ENCODE measurements at places on chromosomes 5 and 9.

GRCh38 chr9:135693265-135693664 lies 6.0 kb downstream of the SOHLH1 start:
- no peak for DNase-seq

DNA sequence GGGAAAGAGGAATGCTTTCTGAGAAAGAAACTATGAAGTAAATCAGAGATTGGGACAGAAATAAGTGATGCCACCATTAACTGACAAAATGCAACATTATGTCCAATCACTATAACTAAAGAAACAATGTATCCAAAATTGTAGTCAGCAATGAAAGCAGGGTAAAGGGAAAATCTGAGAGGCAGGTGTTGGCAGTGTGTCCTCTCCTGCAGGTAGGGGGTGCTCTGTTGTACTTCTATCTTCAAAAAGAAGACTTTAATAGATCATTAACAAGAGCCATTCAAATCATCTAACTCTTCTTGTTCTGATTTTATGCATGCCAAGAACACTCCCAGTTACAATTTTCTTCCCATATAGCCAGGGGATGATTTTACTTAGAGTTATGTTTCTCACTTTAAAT lies 1275.7 kb downstream of the PTPRD start:
- DNase-seq = peak; percentile 22

- no peak for DNase-seq
Measured at GRCh38 chr9:22138956-22139660, 130.0 kb upstream of the CDKN2B start.

DNA sequence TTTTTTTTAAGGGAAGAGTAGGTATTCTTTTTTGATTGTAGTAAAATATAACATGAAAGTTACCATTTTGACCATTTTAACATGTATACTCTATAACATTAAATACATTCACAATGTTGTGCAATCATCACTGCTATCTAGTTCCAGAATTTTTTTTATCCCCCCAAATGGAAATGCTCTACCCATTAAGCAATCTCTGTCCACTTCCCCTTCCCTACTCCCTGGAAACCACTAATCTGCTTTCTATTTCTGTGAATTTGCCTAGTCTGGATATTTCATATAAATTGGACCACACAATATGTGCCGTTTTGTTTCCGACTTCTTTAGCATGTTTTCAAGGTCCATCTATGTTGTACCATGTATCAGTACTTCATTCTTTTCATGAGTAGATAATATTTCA lies 429.5 kb downstream of the TLE1 start:
- DNase-seq = no peak

DNA sequence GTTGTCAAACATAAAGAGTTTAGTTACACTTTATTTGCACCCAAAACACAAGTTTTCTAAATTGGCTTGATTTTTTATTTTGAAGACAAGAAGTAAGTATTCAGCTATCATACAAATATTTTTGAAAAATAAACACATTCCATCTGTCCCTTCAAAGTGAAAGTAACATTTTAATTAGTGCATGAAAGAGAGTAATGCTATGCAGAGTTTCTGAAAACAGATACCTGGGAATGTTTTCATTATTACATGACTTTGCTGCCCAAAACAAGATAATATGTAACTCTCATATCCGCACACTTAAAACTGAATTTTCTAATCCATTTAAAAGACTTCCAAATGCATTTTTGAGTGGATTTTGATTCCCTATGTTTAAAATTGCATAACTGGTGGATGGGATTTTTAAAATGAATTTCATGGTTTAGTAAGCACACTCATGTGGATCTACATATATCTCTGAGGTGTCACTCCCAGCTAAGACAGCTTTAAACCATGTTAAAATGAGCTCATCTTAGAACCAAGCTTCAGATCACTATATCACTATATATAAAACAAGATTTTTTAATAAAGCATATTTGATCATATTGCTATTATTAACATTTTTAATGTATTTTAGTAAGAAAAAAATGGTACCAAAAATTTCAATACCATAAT lies 127.5 kb downstream of the ATPSCKMT start:
- no peak for DNase-seq

DNA sequence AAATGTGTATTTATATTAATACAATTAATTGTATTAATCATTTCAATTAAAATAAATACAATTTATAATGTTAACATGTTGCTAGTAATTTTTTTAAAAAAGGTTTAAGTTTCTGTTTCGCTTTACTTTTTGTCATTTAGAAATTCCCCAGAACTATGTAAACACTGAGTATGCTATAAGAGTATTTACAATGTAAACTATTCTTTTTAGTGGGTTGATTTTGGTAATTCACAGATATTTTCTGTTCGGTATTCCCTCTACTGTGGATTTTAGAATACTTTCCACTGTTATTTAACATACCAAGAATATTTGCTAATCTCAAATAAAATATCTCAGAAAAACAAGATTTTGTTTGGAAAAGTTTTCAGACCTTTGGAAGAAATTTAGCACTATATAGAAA lies 1564.4 kb downstream of the EFNA5 start:
- peak; percentile 31 for DNase-seq

GRCh38 chr9:121784731-121785411 lies 133.4 kb downstream of the DAB2IP start:
- DNase-seq = no peak

DNA sequence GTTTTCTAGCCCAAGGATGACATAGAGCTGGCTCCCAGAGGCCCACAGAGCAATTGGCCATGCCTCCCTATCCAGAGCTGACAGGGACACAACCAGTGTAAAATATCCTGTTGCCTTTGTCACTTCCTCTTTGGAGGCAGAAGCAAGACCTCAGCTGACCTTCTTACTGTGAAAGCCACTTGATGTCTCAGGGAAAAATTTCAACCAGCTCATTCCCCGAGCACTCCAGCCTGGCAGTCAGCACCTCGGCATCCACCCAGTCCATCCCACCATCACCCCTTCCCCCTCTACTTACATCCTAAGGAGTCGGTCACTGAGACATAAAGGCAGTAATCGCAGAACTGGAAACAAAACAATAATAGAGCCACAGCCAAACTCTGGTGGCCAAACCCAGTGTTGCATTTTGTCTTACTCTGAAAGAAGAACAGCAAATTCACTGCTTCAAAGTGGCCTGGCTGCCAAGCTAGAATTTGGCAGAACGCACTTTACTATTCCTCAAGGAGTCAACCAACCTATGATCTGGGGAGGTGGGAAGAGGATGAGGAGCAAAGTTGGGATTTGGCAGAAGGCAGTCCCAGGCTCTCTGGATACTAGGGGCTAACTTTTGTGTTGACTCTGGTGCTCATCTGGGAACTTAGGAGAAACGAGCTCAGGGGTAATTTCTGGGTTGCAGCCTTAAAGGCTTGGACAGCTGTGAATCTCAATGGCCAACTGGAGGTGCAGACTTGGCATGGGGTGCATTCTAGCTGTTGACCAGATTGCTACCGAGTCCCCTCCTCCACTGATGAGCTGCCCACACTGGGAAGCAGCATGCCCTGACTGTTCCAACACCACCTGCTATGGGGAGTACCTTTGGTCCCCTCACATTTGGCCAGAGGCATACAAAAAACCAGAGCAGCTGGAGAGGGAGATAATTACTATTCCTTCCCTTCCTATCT lies 13.6 kb downstream of the NIPAL4 start:
- DNase-seq = no peak

DNA sequence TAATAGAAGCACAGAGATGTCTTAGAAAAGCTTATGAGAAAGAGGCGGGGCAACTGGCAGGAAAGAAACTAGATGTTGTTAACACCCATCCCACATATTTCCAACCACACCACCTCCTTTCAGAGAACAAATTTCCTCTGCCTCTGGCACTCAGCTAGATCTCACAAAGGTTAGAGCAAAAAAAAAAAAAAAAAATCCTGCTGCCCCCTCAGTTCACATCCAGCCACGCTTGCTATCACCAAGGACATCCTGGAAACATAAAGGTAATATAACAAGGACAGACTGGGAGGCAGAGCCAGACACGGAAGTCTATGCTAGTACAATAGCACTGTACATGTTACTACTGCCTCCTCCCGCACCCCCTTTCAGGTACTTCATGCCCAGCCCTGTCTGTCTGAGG lies 238.0 kb upstream of the PTGER4 start:
- DNase-seq = no peak

DNA sequence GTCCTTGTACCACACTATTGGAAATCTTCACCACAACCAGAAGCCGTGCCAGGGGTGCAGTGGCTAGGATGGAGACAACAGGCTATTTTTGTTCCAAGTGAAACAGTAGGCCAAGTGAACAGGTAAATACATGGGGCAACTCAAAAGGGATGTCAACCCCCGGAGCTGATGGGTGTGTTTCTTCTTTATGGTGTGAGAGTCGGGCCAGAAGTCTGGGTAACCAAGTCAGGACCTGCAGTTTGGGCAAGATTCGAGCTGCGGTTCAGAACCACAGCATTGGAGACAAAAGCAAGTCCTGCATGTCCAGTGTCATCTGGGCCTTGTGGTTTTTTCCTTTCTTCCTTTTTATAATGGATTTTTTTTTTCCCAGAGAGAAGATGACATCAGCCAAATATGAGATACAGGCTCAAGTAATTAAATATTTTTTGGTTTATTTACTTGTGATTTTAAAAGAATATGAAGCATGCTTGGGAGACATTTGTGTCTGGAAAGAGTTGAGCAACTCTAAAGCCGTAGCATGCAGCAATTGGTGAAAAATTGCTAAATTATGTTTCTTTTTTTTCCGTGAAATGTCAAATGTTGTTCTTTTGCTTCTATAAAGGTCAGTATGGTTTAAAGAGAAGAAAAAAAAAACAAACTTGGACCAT lies 261.6 kb downstream of the ARRDC3 start:
- no peak for DNase-seq

GRCh38 chr9:96089452-96090085 lies 212.4 kb downstream of the HSD17B3 start:
- no peak for DNase-seq

DNA sequence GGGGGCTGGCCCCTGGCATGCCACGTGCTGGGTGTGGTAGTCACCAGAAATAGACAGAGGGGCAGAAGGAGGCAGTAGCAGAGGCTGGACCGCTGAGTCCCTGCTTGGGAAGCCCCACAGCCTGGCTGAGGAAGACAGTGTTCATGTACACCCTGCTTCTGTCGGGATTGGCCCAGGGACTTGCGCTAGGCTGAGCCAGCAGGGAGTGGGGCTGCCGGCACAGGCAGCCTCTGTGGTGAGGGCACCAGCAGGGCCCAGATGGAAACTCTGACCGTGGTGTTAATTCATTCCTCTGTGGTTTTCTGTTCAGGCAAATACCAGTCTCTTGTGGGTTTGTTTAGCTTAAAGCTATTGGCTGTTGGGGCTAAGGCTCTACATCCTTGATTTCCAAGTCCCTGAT lies 108.6 kb upstream of the RAD23B start:
- DNase-seq = no peak

GRCh38 chr9:27701587-27701986 lies 128.3 kb upstream of the C9orf72 start:
- no peak for DNase-seq

- DNase-seq = no peak
Measured at GRCh38 chr9:19440823-19441580, 32.2 kb downstream of the ACER2 start.

- no peak for DNase-seq
Measured at GRCh38 chr5:56648460-56649034, 166.8 kb upstream of the MAP3K1 start.

DNA sequence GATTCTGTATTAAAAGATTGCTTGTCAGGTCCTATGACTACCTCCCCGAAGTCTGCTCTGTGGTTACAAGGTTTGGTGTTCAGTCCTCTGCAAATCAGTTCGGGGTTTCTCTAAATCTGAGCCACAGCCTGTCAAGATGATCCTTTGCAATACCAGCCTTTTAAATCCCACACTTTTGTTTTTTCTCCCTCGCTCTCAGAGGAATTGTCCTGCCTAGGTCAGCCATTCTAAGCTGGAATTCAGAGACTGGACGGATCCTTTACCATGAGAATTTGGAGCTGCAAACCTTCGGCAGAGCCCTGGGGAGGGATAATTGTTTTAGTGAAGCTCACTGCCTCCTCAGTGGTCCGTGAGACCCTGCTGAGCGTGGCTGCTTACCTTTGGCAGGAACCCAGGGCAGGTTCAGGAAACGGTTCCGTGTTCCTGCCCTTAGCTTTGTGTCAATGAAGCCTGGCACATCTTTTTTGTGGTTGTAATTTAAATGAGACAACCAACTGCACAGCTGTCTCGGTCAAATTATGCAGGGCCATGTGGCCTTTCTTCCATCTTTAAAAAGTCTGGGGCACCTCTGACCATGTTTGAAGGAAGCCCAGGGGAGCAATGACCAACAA lies 47.2 kb downstream of the EBF1 start:
- no peak for DNase-seq

DNA sequence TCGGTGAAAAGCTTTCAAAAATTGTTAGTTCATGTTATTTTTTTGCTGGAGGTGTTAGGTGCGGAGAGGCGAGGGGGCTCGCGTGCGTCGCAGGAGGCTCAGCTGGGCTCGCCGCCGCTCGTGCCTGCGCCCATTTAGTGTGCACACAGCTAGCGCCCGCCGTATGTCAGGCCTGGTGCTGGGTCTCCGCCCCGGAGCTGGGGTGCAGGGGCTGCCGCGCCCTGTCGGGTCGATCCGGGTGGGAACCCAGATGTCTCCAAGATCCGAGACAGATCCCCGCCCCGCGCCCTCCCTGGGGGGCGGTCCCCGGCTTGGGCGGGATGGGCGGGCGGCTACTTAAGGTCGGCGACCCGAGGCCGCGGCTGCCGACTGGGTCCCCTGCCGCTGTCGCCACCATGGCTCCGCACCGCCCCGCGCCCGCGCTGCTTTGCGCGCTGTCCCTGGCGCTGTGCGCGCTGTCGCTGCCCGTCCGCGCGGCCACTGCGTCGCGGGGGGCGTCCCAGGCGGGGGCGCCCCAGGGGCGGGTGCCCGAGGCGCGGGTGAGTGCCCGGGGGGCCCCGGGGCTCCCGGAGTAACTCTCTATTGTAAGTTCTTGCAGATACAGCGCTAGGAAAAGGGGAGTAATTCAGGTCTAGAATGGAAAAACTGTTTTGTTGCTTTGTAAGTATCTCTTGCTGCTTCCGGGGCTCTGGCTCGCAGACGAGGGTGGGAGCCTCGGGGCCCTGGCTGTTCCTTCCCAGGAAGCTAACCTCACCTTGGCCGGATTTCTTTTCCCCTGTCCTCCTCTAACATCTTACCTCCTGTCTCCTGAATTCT lies 31.7 kb downstream of the GSN start:
- peak; percentile 74 for DNase-seq

GRCh38 chr9:125752070-125752628 lies 5.0 kb downstream of the PBX3 start:
- DNase-seq = peak; percentile 37

- DNase-seq = no peak
Measured at GRCh38 chr5:119332978-119333401, 22.8 kb upstream of the TNFAIP8 start.

DNA sequence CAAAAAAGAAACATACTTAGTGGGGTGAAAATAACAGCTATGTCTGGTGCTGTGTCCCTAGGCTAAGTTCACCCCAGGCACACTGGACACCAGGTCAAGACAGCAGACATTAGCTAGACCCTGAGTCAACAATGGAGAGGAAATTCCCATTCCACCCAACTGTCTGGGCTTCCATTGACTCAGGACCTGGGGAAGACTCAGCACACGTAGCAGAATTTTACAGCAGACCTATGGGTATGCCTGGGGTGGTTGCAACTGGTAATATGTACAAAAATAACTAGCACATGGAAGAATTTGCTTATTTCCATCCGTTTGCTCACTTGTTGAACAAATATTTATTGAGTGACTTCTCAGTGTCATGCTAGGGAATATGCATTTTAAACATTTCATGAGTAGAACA lies 117.0 kb downstream of the GAS1 start:
- no peak for DNase-seq

Data from DMS53 (cell line).